Activated T-helper 9 cell treated with anti-CD3 and anti-CD28 coated beads, Interleukin-2, amount 50 U/mL, for 16 hours (primary cell): ENCODE measurements at places on chromosomes 5 and 9.

- DNase-seq: no peak
These were observed 51.4 kb upstream of the RARS1 start for GRCh38 chr5:168434746-168435321.

DNA sequence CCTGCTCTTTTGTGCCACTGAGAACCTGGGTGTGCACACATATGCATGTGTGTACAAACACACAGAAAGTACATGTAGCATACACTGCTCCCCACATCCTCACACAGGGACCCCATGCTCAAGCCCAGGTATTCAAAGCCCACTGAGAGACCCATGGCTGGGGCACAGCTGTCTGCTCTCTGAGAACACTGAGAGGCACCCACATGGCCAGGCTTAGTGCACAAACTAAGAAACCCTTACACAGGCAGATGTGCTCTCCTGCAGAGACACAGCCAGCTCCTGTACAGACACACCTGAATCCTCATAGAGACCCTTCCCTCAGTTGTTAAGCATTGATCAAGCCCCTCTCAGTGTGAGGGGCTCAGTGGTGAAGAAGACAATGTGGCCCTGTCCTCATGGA lies 92.5 kb downstream of the CACNA1B start:
- no peak for DNase-seq

DNA sequence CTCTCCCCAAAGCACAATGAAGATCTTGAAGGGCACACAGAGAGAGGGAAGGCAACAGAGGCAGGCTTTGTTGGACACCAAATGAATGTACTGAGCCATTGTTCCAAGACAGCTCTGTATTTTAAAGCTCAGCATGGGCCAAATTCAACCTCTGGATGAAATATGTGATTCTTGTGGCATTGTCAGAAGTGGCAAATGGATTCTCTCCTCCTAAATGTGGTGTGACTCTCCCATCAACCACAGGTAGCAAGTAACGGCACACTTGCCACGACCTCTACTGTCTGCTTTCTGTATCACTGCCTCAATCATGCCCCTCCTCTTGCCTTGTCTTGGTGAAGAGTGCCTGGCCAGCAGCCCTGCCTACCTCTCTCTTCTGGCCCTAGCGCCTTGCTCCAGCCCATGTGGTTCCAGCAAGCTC lies 6.1 kb upstream of the MOB3B start:
- no peak for DNase-seq

DNA sequence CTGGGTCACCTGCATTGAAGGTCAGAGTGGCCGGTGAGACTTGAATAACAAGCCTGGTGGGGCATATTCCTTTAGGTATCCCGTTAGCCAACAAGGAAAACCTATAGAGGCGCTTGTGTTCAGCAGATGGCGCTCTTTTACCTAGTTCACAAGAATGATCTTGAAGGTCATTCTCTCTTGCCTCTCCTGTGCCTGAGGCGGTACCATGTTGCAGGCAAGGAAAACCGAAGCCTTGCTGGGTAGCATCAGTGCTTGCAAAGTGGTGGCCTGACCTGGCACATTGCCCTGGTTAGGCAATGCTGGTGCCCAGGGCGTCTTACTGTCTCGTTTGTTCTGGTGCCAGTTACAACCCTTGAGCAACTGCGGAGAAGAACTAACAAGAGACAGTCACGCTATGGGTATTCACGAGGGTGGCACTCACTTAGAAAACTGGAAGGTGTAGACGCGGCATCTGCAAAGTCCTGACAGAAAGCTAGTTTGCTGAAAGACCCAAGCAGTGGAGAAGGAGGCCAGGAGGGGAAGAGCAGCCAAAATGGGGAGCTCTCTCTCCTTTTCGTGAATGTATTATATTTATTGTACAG lies 56.7 kb downstream of the AOPEP start:
- no peak for DNase-seq

GRCh38 chr5:94314460-94315131 lies 303.8 kb downstream of the KIAA0825 start:
- no peak for DNase-seq

- DNase-seq: no peak
These were observed 248.0 kb upstream of the PTGER4 start for GRCh38 chr5:40431734-40432133.

DNA sequence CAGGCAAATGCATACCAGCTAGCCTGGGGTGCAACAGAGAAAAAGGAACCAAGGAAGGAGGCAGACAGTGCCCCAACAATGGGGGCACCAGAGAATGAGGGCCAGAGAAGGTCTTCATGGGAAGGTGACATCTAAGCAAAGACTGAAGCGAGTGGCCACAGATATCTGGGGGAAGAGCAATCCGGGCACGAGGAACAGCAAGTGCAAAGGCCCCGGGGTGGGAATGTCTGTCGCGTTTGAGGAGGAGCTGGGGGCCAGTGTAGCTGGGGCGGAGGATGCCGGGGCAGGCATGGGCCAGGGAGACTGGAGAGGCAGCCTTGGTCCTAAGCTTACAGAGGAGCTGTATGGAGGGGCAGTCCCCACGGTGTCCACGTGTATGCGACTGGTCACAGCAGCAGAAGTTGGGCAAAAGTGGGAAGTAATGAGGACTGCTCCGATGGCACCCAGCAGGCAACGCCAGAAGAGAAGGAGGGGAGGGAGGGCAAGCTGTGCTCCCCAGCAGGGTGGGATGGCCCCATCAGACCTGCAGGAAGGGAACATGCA lies 19.1 kb downstream of the EEIG1 start:
- no peak for DNase-seq

DNA sequence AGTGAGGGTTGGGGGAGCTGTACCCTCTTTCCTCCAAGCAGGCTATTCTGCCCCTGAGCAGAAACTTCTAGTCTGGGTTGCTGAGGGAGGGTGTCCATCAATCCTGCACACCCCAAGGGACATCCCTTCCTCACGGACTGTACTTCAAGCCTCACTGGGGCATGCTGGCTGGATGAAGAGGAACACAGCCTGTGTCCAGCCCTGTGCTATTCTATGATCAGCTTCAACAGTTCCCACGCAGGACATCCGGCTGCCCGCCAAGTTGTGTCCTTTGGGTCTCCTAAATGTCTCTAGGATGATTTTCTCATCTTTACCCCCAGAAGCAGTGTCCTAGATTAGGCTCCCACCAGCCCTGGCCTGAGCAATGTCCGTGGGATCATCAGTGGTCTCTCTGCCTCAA lies 68.1 kb downstream of the CRB2 start:
- DNase-seq: no peak

GRCh38 chr5:3268760-3269330 lies 326.8 kb upstream of the IRX1 start:
- no peak for DNase-seq

DNA sequence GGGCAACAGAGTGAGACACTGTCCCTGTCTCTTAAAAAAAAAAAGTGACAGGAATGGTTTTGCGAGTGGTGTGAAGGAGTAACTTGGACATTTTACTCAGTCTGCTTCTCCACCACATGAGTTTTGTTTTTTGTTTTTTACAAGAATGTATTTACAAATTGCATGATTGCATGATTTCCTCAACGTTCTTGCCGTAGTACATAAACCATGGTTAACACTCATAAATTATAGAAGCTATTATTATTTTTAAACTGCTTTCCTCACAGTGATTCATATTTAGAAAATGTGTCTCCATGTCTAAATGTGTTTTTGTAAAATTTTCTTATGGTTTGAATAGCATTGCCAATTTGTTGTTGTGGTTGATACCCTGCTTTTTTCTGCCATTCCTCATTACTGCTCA lies 220.0 kb downstream of the GOLPH3 start:
- DNase-seq: no peak

DNA sequence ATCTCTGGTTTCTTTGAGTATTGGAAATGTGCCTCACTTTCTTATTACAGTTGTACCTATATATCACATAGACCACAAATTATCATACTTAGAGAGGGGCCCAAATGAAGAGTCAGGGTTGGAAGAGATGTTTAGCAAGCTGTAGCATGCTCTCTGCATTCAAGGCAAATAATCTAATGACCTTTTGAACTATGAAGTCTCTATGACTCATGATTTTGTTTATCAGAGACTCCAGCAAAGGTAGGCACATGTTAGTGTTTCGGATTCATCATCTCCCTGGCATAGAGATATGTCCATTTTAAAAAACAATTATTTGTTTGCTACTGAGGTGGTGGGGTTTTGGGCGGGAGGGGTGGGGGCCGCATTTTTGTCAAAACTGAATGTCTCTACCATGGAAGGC lies 2000.1 kb downstream of the EFNA5 start:
- no peak for DNase-seq

GRCh38 chr5:160641405-160641804 lies 210.6 kb downstream of the ATP10B start:
- no peak for DNase-seq

GRCh38 chr9:1005043-1005667 lies 28.7 kb downstream of the DMRT3 start:
- DNase-seq: no peak

DNA sequence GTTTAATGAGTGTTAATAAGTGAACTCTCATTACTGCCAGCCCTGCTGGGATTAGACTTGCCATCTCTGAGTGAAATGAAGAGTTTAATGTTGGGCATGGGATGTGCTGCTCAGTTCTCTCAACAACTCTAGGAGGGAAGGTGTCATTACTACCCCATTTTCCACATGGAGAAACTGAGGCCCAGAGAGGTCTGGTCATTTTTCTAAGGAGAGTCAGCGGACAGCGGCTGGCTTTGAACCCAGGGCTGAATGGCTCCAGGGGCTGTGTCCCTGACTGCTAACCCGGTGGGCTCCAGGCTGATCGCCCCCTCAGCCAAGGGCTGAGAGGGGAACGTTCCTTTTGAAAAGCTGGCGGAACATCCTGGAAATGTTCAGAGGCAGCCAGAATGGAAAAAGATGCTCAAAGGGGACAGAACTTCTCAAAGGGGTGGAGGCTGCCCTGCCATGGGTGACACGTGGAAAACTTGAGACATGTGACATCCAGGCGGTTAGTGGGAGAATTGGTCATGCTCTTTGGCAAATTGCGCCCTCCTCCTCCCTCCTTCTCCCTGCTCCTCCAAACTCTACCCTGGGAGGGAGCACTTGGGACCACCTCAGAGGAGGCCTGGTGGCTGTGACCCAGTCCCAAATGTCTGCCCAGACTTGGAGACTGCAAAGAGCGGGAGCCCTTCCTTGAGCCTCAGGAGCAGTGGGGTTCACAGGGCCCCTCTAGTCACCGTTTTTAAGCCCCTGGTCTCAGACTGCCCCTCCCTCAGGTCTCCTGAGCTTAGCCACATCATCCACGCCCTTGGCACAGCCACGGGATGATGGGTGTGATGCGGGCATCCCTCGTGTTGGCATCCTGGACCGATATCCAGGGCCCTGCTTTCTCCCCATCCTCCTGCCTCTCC lies 28.7 kb downstream of the DNM1 start:
- DNase-seq: no peak

GRCh38 chr9:33114746-33115145 lies 38.3 kb upstream of the SMU1 start:
- DNase-seq: no peak

DNA sequence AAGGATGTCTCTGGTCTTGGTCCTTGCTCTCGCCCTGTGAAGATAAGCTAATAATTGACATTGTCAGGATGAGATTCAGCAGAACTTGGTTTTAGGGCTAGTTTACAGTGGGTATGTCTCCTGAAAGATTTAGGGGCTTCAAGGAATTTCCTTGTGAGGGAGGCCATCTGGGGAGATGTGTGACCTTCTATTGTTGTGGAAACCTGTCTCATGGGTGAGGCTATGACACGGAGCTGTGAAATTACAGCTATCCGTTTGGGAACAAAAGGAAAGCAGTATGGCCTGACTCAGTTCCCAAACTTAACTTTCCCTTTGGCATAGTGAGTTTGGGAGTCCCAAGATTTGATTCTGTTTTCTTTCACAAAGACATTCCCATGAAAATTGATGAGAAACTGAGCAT lies 142.0 kb downstream of the PARP8 start:
- DNase-seq: no peak

DNA sequence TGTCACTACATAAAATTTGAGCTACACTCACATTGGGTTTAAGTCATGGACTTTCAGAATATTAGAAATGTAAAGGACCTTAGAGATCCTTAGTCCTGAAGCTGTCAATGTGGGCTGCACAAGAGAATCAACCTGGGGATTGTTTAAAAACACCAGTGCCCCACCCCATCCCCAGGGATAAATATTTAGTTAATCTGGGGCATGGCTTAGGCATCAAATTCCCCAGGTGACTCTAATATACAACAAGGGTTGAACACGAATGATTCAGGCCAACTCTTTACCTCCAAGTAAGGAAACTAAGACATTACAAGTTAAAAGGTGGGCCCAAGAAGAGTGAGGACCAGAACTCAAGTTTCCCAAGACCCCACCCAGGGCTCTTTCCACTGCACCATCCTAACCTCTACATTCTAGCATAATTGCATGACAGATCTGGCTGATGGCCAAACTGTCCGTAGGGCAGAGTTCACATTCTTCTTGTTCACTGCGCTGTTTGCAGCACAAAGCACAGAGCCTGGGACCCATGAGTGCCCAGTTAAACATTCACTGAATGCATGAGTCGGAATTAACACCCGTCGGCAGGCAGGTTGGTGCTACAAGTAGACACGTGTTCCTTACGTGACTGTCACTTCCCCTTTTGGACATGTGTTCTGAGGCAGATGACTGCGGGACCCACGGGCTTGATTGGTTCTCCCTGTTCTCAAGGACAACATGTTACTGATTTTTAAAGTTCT lies 25.2 kb downstream of the CYFIP2 start:
- DNase-seq: no peak

GRCh38 chr5:98513380-98513779 lies 260.1 kb upstream of the RGMB start:
- DNase-seq: no peak

- DNase-seq: no peak
These were observed 72.2 kb downstream of the WDR41 start for GRCh38 chr5:77419644-77420582.

- DNase-seq: no peak
These were observed 175.2 kb downstream of the ZSWIM6 start for GRCh38 chr5:61507232-61507631.

DNA sequence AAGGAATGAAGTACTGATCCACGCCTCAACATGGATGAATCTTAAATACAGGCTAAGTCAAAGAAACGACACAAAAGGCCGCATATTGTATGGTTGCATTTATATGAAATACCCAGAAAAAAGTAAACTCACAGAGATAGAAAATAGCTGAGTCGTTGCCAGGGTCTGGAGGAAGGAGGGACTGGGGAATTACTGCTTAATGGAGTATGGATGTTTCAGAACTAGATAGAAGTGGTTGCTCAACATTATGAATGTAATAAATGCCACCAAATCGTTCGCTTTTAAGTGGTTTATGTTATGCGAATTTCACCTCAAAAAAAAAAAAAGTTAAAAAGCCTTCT lies 784 bp upstream of the MSANTD3 start:
- no peak for DNase-seq

DNA sequence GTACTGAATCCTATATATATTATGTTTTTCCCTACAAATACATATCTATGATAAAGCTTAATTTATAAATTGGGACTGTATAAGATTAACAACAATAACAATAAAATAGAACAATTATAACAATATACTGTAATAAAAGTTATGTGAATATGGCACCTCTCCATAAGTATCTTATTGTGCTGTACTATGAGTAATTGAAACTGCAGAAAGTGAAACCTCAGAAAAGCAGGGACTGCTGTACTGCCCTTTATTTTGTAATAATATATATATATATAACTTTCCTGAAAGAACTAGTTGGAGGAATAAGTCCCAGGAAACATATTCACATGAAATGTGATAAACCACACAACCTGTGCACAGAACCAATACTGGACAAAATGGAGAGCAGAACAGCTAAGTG lies 77.3 kb downstream of the PAM start:
- DNase-seq: no peak
